ENCODE measurements at places on chromosomes 13 and 19.

- DNase-seq = no peak
Measured at GRCh38 chr13:95388420-95389079, 87.3 kb upstream of the ABCC4 start.

- no peak for DNase-seq
Measured at GRCh38 chr19:56725829-56726424, 54.4 kb upstream of the ZNF835 start.

- no peak for DNase-seq
Measured at GRCh38 chr13:79901336-79901735, 420.4 kb downstream of the NDFIP2 start.

DNA sequence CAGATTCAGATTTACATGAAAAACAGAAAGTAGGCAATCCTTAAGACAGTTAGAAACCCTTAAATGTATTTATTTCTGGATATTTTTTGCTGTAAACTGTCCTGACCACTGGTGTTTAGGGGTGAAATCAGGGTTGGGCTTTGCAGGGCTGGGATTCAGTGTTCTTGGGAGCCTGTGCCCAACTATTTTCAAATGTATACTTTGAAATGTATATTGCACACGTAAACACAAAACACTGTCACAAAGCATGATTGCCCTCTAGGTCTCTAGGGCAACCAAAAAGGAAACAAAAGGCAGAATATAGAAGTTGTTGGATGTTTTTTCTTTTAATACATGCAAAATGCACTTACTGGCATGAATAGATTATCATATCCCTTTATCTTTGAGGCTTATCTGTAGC lies 1185.4 kb downstream of the DIAPH3 start:
- DNase-seq = no peak

- DNase-seq = no peak
Measured at GRCh38 chr13:109611912-109612691, 174.3 kb downstream of the IRS2 start.

GRCh38 chr13:112791663-112792440 lies 102.0 kb downstream of the ATP11A start:
- no peak for DNase-seq

DNA sequence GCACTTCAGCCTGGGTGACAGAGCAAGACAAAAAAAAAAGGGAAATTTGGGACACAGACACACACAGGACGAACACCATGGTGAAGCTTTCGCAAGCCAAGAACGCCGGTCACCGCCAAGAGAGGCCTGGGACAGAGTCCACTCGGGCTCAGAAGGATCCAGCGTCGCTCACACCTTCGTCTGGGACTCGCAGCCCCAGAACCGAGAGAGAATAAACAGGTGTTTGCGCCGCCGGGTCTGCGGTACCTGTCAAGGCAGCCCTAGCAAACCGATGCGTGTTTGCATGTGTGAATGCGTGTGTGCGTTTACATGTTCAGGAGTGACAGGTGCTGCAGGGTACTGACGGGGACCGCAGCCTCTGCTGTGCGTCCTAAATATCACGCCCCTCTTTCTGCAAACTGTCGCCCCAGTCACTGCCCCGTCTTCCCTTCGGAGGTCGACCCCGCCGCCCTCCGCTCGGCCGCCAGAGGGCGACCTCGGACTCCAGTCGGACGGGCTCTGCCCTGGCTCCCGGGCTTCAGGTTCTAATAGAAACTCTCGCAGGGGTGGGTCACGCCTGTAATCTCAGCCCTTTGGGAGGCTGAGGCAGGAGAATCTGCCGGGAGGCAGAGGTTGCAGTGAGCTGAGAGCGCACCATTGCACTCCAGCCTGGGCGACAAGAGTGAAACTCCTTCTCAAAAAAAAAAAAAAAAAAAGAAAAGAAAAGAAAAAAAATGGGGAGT lies 11.8 kb upstream of the CSNK1G2 start:
- no peak for DNase-seq

GRCh38 chr13:73079359-73079758 lies 20.6 kb downstream of the KLF5 start:
- no peak for DNase-seq

Measured in GM04503 (cell line).